ENCODE measurements at places on chromosomes 2 and 18. TPM values are rescaled to one million over a fixed set of nuclear protein-coding genes. Genes with fewer than 3 reads are reported as not detected.

Gene GKN2
- 101 TPM for polyA plus RNA-seq

Gene ABHD3
- 24.7 TPM for polyA plus RNA-seq

Gene LRRTM4
- polyA plus RNA-seq = 0.08 TPM

GRCh38 chr2:55119711-55120487, 69.6 kb upstream of the RTN4 start:
- no peak for DNase-seq

DNA sequence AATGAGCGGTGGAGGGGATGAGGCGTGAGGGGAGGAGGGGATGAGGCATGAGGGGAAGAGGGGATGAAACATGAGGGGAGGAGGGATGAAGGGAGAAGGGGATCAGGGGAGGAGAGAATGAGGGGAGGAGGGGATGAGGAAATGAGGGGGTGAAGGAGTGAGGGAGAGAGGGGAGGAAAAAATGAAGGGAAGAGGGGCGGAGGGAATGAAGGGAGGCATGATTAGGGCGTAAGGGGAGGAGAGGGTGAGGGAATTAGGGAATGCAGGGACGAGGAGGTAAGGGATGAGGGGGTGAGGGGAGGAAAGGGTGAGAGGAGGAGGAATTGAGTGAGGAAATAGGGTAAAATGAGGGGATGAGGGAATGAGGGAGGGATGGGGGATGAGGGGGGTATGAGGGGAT, 40.5 kb downstream of the AQP12A start:
- no peak for DNase-seq

DNA sequence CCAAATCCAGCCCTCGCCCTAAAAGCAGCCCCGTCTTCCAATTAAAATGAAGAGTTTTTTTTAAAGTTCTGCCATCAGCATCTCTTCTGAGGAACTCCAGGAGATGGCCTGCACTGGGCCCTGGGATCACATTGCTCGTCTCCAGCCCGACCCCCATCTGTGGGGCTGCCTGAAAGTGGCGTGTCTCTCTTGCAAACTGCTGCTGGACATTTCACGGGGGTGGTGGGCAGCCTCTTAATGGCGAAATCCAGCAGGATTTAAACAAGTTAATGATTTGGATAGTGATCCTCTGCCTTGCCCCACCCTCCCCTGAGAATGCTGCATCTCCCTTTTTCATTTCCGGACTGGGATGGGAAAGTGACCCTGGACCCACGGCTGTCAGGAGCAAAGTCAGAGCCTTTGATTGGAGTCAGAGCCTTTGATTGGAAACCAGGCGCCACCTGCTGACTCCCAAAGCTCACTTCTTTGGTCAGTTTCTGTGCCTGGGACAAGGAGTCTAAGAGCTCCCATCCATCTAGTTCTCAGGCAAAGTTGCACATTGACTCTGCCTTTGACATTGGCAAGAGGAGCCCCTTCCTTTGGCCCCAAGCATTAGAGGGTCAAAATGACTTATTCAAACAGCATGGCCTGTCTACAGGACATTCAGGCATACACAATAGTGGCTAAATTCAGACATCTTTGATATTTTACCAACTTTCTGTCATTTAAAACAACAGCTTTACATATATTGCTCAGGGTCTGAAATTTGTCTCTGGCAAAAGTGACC, 155.2 kb downstream of the SH3BP4 start:
- DNase-seq = peak; percentile 82

- no peak for DNase-seq
Measured at GRCh38 chr2:160269365-160269764, 69.3 kb upstream of the ITGB6 start.

GRCh38 chr2:2846332-2847208, 515.5 kb upstream of the MYT1L start:
- peak; percentile 63 for DNase-seq

DNA sequence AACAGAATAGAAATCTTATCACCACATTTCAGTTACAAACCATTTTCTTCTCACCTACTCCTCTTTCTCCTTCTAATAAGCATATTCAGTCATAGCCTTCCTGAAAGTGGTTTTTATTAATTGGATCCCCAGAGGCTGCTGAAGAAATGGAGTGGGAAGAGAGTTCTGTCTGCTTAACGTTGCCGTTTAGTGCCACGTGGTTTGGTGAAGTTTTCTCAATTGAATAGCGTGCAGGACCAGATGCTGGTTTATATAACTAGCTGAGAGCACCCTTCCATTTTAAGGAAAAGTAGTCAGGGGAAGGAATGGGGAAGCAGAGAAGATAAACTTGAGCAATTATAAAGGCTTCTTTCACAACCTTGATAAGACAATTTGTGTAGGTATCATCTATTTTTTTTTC, 318.7 kb downstream of the PTH2R start:
- no peak for DNase-seq

All from lung (tissue), 17 donors.